ENCODE measurements at places on chromosomes 6 and 20.
A peak's percentile ranks its signal among the peaks of the same experiment; 100 is the strongest.

DNA sequence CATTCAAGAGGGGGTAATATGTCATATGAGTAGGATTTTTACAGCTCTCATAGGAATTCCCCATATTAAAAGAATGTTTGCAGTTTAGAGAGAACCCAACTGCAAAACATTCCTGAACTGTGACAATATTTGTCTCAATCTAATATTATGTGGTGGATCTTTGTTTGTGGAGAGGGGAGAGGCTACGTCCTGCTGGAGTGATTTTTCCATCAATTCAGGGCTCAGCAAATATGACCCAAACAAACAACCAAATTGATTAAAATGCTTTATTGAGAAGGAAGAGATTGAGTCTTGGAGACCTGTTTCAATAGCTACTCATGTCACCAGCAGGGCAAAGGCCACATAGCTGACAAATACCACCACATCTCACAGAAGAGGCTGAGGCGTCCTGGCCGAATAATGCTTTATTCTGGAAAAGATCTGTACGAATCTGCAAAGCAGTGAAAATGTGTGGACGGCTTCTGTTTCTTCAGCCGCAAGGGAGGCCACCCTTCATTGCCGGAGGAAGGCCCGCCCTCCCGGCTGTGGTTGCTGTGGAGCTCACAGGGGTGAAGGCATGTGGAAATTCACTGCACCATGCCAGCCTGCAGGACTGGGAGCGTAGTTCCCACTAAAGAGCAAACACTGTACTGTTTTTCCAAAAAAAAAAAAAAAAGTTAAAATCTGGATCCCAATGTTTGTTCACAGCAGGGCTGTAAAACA, 89.7 kb upstream of the QKI start:
- DNase-seq: no peak

GRCh38 chr20:51628533-51629398, 86.2 kb upstream of the NFATC2 start:
- DNase-seq: no peak

- no peak for DNase-seq
Measured at GRCh38 chr6:81713205-81713604, 39.3 kb downstream of the TENT5A start.

DNA sequence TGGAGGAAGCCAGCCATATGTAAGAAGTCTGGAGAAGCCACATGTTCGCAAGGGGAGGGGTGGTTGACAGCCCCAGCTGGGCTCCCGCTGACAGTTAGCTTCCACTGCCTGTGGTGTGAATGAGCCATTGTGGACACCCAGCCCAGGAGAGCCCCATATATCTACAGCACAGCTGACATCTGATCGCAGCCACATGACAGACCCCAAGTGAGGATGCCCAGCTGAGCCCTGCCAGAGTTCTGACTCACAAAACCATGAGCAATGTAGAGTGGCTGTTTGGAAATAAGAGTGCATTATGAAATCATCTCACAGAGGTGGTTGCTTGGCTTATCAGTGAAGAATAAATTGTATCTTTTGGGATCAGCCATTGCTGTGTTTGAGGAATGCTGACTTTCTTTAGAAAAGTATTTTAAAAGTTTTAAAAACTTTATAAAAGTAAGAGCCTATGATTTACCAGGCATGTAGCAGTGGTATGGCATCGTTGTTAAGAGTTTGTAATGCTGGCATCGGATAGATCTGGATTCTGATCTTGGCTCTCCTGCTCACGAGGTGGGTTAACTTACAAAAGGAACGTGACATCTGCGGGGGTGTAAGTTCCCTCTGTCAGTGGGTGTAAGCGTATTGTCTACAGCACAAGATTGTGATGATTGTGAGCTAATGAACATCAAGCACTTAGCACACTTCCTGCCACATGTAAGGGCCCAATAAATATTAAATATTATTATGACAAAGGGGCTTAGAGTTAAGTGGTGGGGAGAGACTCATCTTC, 24.1 kb downstream of the CFAP61 start:
- DNase-seq: no peak

DNA sequence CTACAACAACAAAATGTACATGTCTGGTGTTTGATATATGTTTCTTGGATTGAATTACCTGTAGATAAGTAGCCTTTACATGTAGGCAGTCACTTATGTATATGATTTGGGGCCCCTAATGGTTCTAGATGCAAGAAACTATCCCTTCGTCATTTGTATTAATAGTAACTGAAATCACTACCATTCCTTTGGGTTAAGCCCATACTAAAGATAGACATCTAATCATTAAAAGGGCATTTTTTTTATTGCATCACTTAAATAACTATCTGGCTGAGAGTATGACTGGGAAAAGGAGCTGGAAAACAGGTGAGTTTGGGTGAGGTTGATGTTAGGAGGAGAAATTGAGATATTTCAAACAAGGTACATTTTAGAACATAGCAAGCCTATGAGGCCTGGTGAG, 213.5 kb upstream of the PLN start:
- DNase-seq: no peak

DNA sequence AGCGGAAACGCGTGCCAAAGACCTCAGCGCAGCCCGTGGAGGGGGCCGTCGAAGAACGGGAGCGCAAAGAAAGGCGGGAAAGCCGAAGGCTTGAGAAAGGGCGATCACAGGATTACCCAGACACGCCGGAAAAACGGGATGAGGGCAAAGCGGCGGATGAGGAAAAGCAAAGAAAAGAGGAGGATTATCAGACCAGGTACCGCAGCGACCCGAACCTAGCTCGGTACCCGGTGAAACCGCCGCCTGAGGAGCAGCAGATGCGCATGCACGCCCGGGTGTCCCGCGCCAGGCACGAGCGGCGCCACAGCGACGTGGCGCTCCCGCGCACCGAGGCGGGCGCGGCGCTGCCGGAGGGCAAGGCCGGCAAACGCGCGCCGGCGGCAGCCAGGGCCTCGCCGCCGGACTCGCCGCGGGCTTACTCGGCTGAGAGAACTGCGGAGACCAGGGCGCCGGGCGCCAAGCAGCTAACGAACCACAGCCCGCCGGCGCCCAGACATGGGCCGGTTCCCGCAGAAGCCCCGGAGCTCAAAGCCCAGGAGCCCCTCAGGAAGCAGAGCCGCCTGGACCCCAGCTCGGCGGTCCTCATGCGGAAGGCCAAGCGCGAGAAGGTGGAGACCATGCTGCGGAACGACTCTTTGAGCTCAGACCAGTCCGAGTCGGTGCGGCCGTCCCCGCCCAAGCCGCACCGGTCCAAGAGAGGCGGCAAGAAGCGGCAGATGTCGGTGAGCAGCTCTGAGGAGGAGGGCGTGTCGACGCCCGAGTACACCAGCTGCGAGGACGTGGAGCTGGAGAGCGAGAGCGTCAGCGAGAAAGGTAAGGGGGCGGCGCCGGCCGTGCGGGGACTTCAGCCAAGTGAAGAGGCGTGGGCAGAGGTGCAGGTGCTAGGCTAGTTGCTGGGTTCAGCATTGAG, 296.2 kb downstream of the RIMS1 start:
- DNase-seq: peak; percentile 80

- no peak for DNase-seq
Measured at GRCh38 chr6:136783495-136784270, 8.6 kb downstream of the MAP3K5 start.

- no peak for DNase-seq
Measured at GRCh38 chr6:32191696-32192607, 491 bp downstream of the GPSM3 start.

DNA sequence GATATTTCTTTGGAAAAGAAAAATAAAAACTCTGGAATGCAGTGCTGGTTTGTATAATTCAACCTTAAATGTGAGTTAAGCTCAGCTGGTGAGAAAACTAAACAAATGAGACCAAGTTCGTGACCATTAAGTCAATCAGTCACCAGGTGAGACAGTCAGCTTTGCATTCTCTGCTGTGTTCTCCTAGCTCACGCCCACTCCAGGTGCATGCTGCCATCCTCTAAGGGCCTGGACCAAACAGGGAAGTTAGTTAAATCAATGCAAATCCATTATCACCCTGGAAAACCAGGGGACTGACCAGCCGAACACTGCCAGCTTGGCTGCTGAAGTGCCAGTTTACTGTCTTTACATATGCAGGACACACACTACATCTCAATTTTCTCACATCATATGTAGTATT, 7.2 kb downstream of the TPBG start:
- no peak for DNase-seq

DNA sequence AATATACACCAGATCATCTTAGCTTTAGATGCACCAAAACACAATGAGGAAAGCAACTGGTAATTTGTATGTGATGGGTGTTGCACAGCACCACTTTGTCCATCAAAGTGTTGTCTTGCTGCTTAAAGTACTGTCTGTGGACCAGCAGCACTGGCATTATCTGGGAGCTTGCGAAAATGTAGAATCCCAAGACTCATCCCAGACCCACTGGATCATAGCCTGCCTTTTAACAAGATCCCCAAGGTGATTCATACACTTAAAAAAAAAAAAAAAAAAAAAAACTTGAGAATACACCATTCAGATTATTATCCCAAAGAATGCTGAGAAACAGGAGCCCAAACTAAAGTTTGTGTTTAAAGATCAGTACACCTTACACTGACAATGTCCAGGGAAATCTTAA, 123.4 kb downstream of the TASP1 start:
- DNase-seq: no peak

DNA sequence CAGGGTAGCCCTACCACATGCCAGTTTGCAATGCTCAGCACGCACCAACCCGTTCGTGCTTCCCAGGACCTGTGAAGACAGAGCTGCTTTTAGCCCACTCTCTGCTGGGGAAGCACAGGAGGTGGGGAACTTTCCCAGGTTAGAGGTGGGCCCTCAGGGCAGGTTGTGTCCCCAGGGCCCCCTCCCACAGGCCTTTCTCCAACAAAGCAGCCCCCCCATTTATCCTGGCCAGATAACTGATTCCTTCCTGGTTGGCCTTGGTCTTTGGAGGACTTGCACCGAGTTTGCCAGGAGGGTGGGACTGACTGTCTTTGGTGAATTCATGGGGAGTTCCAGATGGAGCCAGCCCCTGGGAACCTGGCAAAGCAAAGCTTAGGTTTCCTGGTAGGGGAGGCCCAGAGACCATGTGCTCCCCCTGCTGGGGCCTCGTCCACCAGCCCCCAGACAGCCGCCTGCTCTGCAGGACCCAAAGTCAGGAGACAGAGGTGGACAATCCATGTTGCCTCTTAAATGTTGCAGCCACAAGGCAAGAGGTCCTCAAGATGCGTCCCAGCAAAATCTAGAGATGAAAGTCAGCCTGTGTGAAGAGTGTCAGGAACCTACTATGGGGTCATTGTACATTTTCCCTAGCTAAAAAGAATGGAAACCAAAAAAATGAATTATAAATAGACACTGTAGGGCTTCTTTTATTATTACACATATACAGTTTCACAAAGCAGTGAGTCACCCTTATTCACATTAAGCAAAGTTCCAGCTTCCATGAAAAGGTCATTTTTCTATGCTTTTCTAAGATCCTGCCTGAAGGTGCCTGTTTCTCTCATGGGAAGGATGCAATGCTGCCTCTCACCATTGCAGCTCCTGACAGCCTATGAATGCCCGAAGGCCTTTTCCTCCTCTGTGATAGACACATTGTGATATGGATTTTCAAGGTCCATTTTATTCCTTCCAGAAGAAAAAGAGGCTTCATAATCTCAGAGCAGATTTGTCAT, 497.8 kb downstream of the PREX1 start:
- peak; percentile 54 for DNase-seq

- DNase-seq: no peak
Measured at GRCh38 chr6:45084257-45084656, 243.9 kb upstream of the RUNX2 start.

DNA sequence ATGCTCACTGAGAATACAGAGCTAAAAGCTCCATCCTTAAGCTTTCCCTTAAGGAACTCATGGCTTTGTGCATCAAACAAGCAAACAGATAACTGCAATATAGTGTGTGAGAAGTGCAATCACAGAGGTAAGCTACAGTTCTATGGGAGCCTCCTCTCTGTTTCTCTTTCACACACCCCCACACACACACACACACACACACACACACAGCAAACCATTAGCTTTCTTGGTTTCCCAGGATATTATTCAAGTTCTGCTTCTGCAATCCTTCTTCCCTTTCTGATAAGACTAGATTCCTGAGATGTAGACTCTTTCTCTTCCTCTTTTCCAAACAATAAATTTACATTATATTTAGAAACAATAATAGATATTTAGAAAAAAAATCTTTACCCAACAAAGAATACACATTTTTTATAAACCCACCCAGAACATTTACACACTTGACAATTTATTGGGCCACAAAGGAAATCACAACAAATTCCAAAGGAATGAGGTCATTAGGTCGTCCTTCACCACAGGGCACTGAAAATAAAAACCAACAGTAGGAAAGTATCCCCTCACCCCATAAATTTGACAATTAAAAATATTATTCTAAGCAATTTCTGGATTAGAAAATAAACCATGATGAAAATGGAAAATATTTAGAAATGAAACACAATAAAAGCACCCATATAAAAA, 9.3 kb upstream of the GFOD1 start:
- DNase-seq: no peak

- no peak for DNase-seq
Measured at GRCh38 chr6:147930745-147931144, 411.9 kb upstream of the SASH1 start.

DNA sequence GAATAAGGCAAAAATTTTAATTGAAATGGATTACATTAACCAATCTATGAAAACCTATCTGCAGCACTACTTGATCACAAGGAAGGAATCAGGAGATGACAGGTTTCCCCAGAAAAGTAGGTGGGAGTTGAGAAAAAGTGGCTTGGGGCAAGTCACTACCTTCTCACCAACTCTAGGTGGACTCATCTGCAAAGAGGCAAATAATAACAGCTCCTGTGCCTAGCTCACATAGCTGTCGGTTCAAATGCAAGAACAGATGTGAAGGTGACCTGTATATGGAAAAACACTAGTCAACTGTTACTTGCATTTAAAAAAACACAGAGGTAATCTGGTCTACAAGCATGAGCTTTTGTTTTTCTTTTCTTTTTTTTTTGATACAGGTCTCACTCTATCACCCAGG, 67.2 kb downstream of the POPDC3 start:
- DNase-seq: no peak

GRCh38 chr6:40116832-40117231, 182.6 kb upstream of the MOCS1 start:
- DNase-seq: no peak

GRCh38 chr20:5720696-5721095, 29.5 kb upstream of the SHLD1 start:
- no peak for DNase-seq

GRCh38 chr6:17107863-17108262, 6.0 kb downstream of the STMND1 start:
- no peak for DNase-seq

- no peak for DNase-seq
Measured at GRCh38 chr20:21189761-21190523, 64.1 kb downstream of the KIZ start.

GRCh38 chr6:36533321-36533720, 14.0 kb downstream of the STK38 start:
- no peak for DNase-seq

- no peak for DNase-seq
Measured at GRCh38 chr20:3421985-3422384, 14.5 kb upstream of the DNAAF9 start.

DNA sequence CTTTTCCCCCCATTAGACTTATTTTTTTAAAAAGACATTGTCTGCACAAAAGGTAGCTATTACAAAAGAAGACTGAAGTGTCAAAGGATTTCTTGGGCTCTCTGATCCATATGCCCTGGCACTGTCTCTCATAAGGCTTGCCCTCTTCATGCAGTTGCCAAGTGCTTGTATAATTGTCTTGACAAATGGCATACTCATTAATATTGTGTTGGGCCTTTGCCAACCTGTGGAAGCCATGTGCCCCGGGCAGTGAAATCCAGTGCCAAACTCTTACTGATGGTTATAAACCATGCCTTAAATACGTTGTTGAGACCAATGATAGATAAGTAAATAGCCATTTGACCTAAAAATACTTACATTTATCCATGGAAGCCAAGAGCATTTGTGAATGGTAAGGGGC, 98.1 kb downstream of the FARS2 start:
- no peak for DNase-seq

All from D341Med (cell line).